ENCODE measurements at places on chromosomes 3 and 15.

- DNase-seq = peak; percentile 92
These were observed at the start of gene CCDC9B for GRCh38 chr15:40340740-40341400. Gene CCDC9B, minus strand, starts transcription at chr15:40340939. Its CDS starts 120 bp downstream, at chr15:40340819.

DNA sequence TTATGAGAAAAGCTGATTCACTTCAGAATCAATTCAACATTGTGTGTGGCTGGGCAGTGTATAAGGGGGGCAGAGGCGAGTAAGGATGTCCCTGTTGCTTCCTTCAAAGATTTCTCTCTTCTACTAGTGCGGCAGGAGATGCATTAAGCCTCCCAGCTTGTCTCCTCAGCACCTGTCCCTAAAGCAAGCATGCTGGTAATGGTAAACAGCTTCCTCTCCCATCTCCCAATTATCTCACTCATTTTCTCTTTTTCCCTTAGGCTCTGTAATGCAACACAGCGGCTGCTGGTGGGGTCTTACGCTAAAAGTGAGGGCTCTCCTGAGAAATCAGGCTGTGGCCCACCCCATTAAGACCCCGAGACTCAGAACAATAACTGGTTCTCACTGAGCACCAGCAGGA is 306.4 kb upstream of the ROPN1 start:
- DNase-seq = no peak

- DNase-seq = no peak
These were observed 487.2 kb upstream of the ROBO2 start for GRCh38 chr3:76552653-76553052.

GRCh38 chr3:184299488-184300377 is 692 bp downstream of the PSMD2 start:
- peak; percentile 46 for DNase-seq

- peak; percentile 84 for DNase-seq
These were observed 3.9 kb upstream of the PXYLP1 start for GRCh38 chr3:141227752-141228151.

DNA sequence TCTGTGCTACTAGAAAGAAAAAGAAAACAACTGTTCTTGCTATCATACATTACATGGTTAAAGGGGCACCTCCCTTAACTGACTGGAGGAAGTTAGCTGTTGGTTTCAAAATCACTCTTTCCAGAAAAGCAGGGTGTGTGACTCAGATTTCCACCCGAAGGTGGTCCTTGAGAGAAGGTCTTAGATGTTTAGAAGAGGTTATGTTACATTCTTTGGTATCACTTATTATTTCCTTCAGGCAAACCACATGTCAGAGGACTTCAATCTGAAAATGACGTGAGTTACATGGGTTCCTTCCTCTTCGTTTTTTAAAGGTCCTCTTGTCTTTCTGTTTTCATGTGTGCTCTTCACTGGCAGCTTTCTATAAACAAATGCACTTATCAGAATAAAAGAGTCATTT is 307.9 kb upstream of the CBLB start:
- DNase-seq = no peak

GRCh38 chr15:52224211-52224610 is 33.0 kb upstream of the GNB5 start:
- DNase-seq = no peak

GRCh38 chr15:45801543-45801942 is 166.7 kb downstream of the SQOR start:
- DNase-seq = no peak

DNA sequence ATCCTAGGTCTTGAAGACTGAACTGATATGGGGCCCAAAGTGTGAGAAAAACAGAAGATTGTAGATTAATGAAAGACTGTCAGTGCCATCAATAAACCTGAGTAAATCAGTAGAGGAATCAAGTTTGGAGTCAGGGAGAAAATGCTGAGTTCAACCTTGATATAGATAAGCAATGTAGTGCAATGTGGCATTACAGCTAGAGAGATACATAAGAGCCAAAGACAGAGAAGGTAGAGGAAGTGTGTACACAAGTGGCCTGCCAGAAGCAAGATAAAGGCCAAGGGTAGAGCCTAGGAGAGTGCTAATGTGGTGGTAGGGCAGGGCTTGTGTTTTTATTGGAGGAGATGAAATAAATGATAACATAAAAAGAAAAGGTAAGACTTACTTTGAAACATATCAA is 26.0 kb upstream of the EID1 start:
- DNase-seq = no peak

- peak; percentile 78 for DNase-seq
These were observed 32.9 kb downstream of the GJD2 start for GRCh38 chr15:34721802-34722438.

Measured in fibroblast of skin of back (primary cell).